ENCODE measurements at places on chromosomes 4 and X.

DNA sequence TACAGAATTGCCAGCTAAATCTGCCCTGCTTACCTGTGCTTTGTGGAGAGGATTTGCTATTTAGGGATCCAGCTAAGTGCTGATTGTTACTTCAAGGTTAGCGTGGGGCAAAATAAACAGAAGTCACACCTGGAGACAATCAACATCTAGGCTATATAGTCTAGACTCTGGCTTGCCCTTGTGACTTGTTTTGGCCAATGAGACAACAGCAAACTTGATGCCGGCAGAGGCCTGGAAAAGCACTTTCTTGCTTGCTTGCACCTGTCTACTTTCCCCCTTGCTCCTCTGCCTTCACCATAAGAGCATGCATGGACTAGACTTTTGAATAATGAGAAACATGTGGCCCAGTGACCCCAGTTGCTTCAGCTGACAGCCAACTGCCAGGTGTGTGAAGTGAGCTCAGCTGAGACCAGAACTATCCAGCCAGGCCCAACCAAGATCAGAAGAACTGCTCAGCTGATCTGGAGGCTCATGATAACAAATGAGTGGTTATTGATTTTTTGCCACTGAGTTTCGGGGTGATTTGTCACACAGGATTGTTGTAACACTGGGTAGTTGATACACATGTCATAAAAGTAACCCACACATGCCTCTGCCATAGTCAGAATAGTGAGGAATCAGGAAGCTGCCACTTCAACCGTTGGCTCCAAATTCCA lies 164.4 kb downstream of the RBMX2 start:
- DNase-seq: no peak

- DNase-seq: peak; percentile 14
These were observed 136.0 kb downstream of the GABRB1 start for GRCh38 chr4:47167081-47168035.

DNA sequence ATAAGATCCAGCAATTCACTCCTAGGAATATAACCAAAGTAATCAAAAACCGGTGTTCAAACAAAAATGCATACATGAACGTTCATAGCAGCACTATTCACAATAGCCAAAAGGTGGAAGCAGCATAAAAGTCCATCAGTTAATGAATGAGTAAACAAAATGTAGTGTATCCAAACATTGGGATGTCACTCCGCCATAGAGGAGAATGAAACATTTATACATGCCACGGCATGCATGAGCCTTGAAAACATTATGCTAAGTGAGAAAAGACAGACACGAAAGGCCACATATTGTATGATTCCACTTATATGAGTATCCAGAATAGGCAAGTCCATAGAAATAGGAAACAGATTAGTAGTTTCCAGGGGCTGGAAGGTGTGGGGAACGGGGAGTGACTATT lies 11.0 kb upstream of the PDLIM3 start:
- DNase-seq: no peak

DNA sequence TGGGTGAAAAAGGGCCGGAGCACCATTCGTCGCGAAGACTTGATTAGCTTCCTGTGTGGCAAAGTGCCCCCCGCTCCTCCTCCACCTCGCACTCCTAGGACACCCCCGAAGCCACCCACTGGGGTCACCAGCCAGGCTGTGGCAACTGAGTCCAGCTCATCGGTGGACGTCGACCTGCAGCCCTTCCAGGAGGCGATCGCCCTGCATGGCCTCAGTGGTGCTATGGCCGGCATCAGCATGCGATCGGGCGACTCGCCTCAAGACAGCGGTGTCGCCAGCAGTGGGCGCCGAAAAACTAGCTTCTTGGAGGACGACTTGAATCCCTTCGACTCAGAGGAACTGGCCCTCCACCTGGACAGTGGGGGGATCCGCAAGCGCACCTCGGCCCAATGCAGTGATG lies 126.8 kb upstream of the CXorf66 start:
- no peak for DNase-seq

DNA sequence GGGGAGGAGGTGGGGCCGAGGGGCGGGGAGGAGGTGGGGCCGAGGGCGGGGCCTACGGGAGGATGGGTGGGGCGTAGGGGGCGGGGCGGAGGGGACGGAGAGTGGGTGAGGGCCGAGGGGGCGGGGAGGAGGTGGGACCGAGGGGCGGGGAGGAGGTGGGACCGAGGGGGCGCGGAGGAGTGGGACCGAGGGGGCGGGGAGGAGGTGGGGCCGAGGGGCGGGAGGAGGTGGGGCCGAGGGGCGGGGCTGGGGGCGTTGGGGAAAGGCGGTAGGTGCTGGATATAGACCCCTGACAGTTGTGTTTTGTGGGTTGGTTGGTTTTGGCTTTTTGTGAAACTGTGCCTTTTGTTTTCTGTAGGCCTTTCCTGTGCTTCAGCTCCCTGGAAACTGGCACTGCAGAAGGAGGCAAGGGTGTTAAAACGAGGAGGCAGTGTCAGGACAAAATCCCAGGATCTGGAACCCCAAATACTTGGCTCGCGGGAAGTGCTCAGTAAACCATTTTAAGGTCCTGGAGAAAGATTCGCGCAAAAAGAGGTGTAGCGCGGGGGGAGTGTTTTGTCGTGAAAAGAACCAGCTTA lies 580 bp upstream of the MMGT1 start:
- no peak for DNase-seq

DNA sequence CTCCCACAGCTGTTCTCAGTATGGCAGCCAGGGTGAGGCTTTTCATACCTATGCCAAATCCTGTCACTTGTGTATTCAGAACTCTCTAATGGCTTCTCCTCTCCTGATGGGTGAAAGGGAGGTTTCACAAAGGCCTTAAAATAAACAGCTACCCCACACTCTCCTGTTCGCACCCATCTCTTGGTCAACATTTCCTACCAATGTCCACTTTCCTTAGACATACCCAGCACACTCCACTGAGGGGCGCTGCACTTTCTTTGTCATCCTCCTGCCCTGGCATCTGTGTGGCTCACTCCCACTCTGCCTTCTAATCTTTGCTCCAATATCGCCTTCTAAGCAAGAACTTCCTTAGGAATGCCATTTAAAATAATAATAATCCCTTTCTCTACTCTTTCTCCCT lies 313.3 kb downstream of the PPP3CA start:
- no peak for DNase-seq

- DNase-seq: no peak
These were observed 26.8 kb downstream of the MGST2 start for GRCh38 chr4:139692309-139693012.

- DNase-seq: no peak
These were observed 24.4 kb downstream of the BLOC1S4 start for GRCh38 chr4:6740347-6740746.

DNA sequence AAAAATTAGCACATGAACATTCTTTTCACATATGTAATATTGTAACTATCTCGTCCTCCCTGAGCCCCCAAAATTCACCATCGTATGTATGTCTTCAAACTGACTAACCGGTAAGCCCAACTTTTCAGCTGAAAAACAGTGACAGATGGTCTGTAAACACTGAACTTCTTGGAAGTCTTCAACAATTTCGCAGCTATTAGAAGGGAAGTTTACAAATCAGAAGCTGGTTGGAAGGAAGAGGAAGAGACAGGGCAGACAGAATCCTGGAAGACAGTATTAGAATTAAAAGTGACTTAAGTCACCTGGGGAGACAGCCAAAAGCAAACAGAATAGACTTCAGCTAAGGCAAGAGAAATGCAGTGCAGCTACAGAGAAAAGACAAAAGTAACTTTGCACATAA lies 858.4 kb downstream of the ADGRL3 start:
- DNase-seq: no peak

DNA sequence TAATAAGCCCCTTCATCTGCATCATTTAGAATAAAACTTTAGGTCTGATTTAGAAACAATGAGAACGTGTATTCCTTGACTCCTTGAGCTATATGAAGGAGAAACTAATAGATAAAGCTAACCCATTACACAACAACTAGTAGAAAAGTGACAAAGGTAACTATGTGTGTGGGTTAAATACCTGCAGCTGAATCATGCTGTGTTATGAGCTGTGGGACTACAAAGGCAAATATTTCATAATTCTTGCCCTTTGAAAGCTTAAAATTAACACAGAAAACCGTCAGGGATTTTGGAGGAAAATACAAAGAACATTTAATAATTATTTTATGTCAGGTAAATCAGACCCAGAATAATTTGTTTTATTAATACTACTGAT lies 898 bp upstream of the NDP start:
- no peak for DNase-seq

- no peak for DNase-seq
These were observed 1257.2 kb downstream of the ADGRL3 start for GRCh38 chr4:62457356-62457755.

- no peak for DNase-seq
These were observed 15.3 kb downstream of the BMX start for GRCh38 chrX:15515931-15516330.

DNA sequence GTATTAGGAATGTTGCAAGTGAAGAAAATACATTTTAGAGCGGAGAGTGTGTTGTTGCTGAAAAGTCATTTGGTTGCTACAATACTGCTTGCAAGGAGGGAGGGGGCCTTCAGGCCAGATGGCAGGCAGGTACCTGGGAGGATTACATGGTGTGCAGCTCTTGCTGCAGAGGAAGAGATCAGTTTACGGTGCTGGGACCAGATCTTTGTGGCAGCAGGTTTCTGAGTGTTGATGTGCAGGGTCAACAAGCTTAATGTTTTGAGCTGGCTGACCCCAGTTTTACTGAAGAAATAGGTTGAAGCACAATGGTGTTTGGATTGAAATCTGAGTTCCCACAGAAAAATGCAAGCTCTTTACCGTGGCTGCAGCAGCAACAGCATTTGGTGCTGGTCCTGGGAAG lies 96.4 kb upstream of the DDIT4L start:
- no peak for DNase-seq

DNA sequence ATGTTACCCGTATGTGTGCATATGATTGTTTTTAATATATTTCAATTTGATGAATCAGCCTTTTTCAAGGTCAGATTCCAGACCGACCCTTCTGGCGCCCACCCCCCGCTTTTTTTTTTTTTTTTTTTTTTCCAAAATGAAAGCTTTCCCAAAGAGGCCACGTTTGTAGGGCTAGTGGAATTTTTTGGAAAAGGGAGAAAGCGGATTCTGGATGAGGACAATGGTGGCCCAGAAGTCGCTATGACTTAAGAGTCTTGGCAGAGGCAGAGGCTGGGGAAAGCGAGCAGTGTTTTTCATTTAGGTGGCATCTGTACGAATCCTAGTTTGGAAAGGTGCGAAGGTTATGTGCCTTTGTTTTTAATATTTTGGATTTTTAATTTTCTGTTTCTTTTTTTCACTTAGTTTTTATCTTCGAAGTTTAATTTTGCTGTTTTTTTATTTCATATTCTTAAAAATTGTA lies 14.6 kb downstream of the NDUFB11 start:
- no peak for DNase-seq

DNA sequence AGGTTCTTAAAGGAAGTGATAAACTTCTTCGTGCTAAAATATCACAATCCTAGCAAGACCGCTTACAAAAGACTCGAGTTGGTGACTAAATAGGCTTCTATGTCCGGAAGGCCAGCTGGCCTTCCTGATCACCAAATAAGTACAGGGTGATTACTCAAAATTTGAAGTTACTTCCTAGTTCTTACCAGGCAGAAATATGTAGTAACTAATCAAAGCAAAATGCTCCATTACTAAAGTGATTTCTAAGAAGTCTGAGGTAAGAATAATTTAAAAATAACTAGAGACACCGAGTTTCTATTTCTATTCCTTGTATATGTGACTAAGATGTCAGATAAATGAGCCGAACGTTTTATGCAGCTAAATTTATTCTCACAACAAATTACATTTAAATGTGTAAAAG lies 62.2 kb downstream of the NSUN7 start:
- no peak for DNase-seq

GRCh38 chr4:70640192-70640591 lies 11.6 kb downstream of the ENAM start:
- DNase-seq: no peak

DNA sequence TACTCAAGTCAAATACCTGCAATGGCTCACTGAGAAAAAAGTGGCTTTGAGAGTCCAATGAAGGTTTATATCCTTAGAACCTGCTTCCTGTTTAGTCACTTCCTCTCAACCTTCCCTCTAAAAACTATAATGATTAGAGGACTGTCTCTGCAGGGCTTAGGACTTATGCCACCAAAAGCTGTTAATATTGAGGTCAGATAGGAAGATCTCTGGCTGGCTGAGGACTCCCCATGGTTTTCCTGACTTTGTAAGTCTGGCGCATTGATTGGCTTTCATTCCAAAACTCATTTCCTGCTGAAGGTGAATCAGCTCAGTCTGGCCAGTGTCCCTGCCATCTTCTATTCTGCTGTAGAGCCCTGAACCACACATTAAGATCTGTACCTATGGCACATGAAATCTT lies 140.9 kb upstream of the ANK2 start:
- DNase-seq: no peak

DNA sequence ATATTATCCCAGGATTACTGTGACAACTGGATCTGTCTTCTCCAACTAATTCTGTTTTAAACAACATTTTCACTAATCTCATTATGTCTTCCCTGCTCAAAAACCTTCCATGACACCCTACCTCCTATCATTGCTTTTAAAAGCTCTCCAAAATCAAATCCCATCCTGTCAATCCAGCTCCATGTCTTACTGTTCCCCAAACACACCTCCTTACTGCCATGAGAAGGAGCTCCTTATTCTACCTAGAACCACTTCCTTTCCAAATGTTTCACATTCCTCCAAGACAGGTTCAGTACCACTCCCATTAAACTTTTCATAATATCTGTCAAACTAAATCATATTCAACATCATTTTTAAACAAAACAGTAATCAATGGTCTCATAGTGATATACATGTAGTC lies 66.9 kb upstream of the WDR17 start:
- DNase-seq: no peak

GRCh38 chr4:110020139-110020538 lies 107.5 kb downstream of the EGF start:
- no peak for DNase-seq

DNA sequence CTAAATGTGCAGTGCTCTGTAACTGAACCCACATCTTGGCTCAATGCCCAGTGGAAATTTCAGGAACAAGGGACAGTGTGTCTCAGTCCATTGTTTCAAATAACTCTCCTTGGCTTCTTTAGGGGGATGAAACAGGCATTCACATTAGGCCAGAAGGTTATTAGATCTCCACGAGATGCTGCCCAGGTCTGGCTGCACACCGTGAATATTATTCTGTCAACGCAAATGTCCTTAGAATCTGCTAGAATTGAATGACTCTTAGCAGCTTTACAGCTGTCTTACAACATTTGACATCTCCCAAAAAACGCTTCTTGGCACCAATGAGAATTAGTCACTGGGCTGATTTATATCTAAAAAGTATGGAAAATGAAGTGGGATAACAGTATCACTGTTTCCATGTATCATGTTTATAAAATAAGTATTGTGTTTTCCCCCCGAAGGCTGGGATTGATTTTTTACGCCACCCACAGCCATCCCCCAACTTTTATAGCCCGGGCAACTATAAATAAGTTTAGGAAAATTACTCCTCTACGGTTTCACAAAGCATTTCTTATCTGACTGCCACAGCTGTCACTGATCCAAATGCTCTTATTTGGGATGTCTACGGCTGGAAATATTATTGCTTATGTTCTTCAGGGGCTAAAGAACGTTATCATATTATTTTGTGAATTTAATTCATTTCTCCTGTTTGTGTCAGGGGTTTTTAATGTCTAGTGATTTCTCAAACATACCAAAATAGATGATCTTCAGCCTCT lies 559.7 kb upstream of the FAT1 start:
- no peak for DNase-seq
